ENCODE measurements at places on chromosomes 3 and 15.

- peak; percentile 33 for DNase-seq
These were observed 6.9 kb upstream of the MEIS2 start for GRCh38 chr15:37107071-37107743.

DNA sequence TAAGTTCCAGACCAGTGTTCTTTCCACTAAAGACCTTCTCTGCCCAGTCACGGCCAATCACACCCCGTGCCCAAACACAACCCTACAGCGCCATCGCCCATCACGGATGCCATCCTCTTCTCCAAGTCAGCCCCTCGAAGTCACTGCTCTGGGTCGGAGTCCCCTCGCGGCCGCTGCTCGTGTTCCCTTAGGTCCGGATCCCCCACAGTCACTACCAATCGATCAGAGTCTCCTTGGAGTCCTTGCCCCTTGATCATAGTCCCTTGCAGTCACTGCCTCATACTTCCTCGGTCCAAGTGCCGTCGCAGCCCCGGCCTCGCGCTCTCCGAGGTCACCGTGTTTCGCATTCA, 461 bp downstream of the PCYT1A start:
- DNase-seq: no peak

DNA sequence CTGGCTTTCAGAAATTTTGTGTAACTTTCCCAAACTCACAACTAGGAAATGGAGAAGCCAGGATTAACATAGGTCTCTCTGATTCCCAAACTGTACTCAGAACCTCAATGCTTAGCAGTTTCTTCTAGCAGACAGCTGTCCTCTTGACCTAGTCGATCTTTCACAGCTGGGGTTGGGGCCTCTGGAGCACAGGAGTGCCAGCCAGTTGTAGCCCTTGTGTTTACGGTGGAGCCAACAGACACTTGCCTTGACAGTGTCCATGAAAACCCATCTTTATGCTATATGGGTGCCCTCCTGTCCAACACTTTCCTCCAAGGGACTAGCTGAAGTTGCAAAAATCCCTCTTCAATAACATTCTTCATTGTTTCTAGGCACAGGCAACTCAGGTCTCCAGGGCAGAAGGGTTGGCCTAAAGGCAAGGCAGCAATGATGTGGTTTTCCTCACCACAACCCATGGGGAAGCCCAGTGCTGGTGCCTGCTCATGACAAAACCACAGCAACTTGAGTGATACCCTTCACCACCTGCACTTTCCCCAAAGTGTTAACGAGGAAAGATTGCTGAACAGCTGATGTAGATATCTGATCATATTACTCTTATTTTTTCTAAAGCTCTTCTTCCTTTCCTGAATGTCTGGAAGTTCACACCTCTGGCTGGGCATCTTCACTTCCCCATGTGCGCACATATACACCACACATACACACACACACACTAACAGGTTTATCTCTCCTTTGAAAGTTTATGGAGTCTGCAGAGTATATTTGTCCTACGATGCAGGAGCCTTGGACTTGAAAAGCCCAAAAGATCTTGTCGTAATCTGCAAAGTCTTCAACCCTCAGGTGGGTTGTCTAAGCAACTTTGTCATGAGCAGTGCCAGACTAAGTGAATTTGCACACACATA, 11.0 kb upstream of the KNG1 start:
- no peak for DNase-seq

DNA sequence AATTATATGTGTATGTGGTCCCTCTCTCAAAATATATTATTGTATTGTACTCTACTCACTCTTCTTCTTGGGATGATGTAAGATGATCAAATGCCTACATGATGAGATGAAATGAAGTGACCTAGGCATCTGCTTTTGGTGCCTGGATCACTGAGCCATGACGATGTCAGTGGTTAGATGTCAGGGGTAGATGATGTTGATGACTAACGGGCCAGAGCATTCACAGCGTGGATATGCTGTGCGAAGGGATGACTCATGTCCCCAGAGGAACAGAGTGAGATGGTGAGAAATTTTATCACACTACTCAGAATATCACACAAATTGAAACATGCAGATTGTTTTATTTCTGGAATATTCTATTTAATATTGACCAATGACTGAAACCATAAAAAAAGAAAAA, 233.9 kb upstream of the CADM2 start:
- no peak for DNase-seq

DNA sequence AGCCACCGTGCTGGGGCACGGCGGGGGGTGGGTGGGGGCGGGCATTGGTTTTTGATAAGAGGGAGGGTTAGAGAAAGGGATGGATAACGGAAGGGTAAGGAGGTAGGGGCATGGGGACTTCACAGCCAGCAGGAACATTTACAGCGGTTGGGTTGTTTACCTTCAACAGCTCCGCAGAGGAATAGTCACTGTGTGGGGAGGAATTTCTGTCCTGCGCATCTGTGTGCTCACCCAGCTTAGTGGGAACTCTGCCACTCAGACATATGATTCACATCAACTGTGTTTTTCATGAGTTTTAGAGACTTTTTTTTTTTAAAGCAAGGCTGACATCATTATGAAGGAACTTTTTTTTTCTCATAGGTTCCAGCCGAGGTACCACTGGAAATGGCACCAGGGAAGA, 19.6 kb downstream of the CHRD start:
- no peak for DNase-seq

GRCh38 chr15:69615736-69616135, 163.1 kb downstream of the RPLP1 start:
- no peak for DNase-seq

GRCh38 chr3:20028905-20029331, 11.3 kb upstream of the KAT2B start:
- no peak for DNase-seq

- no peak for DNase-seq
These were observed 42.1 kb downstream of the VGLL4 start for GRCh38 chr3:11601446-11602238.

- no peak for DNase-seq
These were observed 64.0 kb downstream of the PDE8A start for GRCh38 chr15:85045615-85046014.

GRCh38 chr3:169562988-169563774, 100.3 kb downstream of the MECOM start:
- DNase-seq: no peak

- DNase-seq: peak; percentile 50
These were observed 71.0 kb downstream of the ADAMTS7 start for GRCh38 chr15:78739996-78740903.

All from iPS-NIHi11 (cell line).